ENCODE measurements at places on chromosomes 7 and 10.
A peak's percentile ranks its signal among the peaks of the same experiment; 100 is the strongest.

DNA sequence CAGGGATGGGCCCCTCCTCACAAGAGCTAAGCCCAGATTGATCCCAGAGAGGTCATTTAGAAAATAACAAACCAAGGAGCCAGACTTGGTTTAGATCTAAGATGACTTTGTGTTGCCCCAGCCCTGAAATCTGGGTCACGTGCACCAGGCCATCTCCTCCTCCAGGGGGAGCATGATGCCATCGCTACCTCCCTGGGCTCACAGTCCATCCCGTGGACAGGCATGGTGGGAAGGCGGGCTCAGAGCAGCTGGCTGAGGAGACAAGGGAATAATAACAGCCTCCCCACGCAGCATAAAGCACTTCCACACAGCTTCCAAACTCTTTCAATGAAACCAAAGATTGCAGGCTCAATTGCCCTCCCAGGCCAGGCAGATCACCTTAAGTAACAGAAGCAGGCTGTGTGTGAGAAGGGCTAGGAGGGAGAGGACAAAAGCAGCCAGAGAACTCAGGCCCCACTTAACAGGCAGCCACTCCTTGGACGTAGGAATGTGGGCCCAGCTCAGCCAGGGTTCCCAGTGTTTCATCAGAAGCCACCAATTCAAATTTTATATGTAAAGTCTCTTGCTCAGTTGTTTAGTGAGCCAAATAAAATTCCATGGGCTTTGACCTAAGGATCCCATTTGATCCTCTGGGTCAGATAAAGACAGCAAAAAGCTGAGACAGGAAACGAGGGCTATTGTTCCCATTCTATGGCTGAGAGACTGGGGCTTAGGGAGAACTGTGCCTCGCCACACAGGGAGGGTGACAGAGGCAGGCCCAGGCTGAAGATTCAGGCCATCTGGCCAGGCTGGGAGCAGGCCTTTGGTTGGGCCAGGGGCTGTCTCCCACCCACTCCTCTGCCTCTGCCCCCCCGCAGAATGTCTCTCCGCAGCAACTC, 100.2 kb downstream of the COL13A1 start:
- peak; percentile 41 for DNase-seq

DNA sequence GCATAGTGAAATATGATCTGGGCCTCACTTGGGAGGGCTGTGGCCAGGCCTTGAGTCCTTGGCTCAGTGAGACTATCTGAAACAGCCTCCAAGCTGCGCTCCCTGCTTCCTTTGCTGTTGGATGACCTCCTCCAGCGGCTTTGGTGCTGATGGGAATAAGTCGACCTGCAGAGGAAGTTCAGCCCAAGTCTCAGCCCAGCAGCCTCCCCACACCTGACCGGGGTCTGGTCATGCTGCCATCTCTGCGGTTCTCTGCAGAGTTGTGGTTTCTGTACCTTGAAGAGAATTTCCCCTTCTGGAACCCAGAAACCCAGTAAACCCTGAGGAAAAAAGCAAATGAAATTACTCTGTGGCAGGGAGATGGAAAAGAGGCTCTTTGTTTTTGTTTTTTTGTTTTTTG, 4.6 kb upstream of the RBAK start:
- no peak for DNase-seq

DNA sequence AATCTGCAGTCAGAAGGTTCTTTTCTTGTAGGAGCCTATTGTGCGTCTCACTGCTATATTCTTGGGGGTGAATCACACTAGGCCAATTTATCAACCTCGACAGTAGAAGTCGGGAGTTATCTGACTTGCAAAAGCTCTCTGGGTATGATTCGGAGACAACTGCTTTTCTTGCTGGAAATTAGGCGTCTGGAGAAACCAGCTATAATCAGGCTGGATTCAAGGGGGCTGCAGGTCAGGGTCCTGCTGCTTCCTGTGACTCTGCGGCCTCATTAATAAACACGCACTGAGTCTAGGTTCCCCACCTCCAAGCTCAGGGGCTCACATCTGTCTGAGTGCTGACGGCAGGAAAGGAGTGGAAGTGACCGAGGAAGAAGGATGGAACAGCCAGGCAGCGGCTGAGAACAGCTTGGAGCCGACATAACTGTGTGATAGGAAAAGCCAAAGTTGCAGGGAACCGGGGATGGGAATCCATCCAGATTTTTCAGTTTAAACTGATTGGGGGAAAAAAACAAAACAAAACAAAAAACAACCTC, 184.6 kb downstream of the FANK1 start:
- peak; percentile 89 for DNase-seq

DNA sequence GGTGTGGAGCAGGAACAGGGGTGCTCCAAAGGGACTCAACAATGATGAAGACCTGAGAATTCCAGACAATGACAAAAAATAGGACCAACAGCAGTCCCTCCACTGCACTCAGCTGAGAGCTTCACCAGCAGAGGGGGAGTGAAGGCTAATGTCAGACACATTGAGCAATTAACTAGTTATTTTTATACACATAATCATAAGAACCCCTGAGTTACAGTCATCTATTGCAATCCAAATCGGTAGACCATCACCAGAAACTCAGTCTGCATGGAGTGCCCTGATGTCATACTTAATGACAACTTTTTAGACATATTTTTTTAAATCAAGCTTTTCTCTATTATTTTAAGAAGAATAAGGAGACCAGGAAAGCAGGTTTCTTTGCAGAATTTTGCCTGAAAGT, 30.6 kb upstream of the IKZF1 start:
- DNase-seq = no peak

GRCh38 chr10:131961777-131962662, 19.7 kb downstream of the BNIP3 start:
- no peak for DNase-seq

- DNase-seq = no peak
Observed at GRCh38 chr10:112758961-112759360, 191.1 kb upstream of the TCF7L2 start.

DNA sequence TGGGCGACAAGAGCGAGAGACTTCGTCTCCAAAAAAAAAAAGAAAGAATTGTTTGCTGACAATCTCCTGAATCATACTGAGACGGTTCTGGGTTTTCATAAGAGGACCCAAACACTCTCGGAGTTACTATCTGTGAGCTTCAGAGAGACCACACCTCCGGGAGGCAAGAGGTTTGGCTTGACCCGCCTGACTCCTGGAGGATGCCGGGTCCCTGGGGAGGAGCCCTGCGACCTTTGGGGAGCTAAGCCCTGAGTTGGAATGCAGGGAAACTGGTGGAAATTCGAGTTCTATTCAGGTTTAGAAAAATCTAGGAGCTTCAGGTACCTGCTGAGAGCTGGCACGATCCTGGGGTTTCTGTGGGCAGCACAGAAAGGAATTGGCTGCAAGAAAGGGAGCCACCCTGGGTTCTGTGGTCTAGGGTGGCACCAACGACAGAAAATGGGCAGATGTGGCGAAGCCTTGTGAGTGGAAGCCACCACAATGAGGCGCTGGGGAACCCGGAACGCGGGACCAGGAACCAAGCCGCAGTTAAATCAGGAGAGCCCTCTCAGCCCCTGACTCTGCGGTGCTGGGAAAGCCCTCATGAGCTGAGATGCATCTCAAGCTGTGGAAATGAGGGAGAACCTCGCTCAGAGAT, 21.9 kb upstream of the GATAD1 start:
- DNase-seq = no peak

DNA sequence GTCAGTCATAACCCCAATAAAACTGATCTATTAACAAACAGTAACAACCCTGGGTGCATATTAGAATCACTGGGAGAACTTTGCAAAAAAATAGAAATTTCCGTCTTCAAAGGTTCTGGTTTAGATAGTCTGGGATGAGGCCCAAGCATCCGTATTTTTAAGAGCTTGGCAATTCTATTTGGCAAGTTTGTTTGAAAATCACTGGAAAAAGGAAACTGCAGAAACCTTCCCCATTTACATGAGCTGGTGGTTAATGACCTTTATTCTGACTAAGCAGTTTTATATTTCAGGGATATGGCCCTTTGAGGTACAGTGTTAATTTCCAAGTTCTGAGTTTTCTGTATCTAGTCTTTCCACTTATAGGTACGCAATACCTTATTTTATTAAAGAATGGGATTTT, 115.8 kb upstream of the PRR15 start:
- no peak for DNase-seq

GRCh38 chr10:10813656-10814055, 204.0 kb upstream of the CELF2 start:
- DNase-seq = no peak

- DNase-seq = peak; percentile 68
Observed at GRCh38 chr7:28096713-28097112, 83.9 kb downstream of the JAZF1 start.

DNA sequence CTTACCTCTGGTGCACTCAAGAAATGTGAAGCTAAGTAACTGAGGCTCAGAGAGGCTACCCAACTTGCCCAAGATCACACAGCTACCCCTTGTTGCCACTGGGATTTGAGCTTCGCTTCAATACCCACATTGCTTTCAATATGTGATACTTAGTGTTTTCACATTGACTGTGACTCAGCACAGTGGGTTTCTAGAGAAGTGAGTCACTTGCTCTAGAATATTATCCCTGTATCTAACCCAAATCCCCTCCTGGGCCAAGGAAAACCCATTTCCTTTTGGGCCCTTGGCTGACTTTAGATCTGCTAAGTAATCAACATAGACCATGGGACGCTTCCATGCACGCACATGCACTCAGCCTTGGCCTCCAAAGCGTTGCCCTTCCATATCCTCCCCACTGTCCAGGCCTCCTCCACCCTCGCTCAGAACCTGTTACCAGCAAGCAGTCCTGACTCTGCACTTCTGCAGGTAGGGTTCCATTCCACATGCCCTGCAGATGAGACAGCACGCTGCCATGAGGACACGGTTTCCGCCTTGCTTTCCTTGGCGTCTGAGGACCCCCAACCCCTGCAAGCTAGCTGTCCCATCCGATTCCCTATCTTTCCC, 87.7 kb upstream of the CHST15 start:
- no peak for DNase-seq

DNA sequence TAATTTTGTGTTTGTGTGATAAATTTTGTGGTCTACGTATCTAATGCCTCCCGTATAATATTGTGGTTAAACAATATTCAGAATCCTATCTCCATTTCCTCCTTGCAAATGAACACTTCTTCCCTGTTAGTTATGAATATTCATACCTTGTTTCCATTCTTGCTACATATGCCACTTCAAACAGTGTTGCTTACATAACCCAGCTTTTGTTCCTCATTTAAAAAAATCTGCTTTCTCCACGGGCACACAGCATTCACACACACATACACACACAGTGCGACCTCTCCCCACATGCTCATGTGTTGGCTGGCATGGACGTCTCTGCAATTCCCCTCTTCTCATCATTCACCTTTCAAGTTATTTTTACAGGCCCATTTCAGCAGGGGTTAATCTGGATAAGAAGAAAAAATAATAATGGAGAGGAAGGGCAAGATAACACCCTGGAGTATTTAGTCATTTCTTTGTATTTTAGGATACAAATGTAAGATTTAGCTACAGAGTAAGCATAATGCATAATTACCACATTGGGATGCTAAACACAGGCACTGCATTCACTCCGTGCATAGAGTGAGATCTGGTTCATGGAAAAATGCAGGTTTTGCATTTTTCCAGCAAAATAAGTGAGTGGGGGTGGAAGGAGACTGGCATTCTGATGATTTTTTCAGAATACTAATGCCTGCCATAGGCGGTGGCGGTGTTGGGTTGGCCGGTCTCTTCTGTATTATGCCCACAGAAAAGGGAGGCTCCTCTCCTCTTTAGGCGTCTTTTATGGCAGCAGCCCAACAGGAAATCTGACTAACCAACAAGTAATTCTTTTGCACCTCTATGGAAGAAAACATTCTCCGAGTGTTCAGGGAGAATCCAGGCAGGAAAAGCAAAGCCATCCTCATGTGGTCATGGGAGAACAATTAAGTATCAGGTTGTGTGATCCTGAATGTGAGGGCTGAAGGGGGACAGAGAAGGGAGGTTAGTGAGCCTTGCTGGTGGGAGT, 31.7 kb upstream of the ELMO1 start:
- no peak for DNase-seq

DNA sequence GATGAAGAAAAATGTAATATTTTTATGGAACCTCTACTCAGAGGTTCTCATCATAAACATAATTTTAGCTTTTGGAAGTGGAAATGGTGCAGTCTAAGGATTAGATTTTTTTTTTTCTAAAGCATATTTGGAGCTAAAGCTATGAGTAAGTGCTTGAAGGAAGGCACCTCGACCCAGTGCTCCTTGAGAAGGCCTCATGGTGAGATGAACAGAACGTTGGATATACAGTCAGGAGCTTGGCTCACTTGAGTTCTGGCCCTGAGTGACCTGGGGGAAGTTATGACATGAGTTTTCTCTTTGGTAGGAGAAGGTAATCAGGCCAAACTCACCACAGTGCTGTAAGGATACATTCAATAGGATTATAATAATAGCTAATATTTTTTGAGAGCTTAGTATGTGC, 163.3 kb downstream of the JCAD start:
- DNase-seq = no peak

GRCh38 chr10:19843487-19843886, 27.3 kb downstream of the PLXDC2 start:
- peak; percentile 86 for DNase-seq

DNA sequence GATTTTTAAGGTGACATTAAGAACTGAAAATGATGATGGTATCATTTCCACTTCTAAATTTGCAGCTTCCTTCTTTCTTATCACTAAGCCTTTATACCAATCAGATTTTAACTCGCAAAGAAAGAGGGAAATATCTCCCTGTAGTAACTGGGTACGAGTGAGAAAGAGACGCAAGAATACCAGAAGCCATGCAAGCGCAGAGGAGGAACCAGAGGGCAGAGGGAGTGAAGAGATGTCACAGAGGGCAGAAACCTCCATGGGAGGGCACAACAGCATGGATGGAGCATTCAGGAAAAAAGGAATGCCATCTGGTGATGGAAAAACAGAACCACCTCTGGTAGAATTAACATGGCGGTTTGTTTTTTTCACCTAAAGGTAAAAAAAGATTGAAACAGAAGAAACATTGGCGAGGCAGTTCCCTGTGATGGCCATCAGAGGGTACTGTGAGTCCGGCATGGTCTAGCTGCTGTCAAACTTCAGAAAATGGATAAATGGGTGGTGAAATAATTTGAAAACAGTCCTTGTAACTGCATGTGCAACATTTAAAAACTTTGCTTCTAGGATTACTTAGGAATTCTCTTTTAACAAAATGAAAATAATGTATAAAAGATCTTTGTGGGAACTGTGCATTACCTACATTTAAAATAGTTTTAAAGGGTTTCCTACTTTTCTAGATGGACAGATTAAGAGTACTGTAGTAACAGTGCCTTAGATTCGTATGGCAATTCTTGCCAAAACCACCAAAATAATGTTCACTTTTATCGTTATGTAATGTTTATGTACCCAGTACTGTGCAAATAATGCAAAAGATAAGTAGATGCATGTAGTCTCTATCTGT, 91.8 kb downstream of the ARHGAP12 start:
- DNase-seq = peak; percentile 51

Data from amniotic epithelial cell (primary cell).